ENCODE measurements at places on chromosomes 12 and 14.

DNA sequence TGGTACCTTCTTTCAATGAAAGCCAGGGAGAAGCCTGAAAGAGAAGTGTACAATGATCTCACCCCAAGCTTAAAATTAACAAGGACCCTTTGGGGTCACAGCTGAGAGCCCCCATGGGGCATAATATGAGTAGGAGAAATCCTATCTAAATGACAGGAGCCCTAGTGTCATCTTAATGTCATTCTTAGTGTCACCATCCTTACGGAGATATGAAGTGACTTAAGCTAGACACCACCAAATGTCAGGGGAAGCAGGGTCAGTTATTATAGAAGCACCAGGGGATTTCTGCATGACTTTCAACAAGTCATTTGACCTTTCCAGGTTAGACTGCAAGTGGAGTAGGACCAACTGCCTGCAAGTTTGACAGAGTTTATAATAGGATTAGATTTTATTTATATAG is 28.9 kb upstream of the STON2 start:
- DNase-seq: no peak

DNA sequence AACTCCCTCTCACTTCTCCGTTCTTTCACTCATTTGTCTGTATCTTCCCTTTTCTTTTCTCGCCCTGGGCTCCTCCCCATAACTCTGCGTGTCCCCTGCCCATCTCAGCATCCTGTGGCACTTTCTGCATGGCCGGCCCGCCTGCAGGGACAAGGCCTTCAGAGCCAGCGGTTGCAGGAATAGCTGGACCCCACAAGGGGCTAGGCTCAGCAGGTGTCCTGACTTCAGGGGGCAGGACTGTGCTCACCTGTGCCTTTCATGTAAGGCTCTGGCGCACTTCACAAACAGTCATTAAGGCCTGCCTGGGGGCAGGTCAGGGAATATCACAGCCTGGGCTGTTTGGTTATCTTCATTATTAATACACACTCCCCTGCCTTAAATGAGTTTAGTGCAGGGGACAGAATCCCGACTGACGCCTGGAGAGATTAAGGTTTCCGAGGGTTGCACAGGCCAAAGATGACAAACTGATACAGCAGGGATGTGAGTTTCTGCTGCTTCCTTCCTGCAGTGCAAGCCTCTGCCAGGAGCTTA is 768.8 kb upstream of the TBX3 start:
- no peak for DNase-seq

- DNase-seq: no peak
Observed at GRCh38 chr14:86935241-86935885, 1057.6 kb downstream of the GALC start.

GRCh38 chr12:47949441-47950341 is 13.7 kb upstream of the TMEM106C start:
- peak; percentile 10 for DNase-seq

DNA sequence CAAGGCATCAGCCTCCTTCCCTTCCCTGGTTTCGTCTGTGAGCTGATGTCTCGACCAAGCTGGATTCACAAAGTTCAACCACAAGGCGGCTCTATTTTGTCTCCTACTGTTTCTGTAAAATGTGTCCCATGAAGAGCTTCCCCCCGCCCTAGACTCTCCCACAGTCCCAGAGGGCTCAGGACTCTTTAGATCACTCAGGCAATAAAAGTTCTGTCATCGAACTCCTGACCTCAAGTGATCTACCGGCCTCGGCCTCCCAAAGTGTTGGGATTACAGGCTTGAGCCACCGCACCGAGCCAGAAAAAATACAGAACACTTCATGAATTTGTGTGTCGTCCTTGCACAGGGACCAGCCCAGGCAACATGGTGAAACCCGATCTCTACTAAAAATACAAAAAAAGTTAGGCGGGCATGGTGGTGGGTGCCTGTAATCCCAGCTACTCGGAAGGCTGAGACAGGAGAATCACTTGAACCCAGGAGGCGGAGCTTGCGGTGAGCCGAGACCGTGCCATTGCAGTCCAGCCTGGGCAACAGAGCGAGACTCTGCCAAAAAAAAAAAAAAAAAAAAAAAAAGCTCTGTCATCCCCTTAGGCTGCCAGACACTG is 149.4 kb downstream of the BCL11B start:
- no peak for DNase-seq

GRCh38 chr14:36313898-36314297 is 6.5 kb downstream of the MBIP start:
- DNase-seq: peak; percentile 38

- no peak for DNase-seq
Observed at GRCh38 chr12:93080994-93081809, 152.1 kb upstream of the EEA1 start.

DNA sequence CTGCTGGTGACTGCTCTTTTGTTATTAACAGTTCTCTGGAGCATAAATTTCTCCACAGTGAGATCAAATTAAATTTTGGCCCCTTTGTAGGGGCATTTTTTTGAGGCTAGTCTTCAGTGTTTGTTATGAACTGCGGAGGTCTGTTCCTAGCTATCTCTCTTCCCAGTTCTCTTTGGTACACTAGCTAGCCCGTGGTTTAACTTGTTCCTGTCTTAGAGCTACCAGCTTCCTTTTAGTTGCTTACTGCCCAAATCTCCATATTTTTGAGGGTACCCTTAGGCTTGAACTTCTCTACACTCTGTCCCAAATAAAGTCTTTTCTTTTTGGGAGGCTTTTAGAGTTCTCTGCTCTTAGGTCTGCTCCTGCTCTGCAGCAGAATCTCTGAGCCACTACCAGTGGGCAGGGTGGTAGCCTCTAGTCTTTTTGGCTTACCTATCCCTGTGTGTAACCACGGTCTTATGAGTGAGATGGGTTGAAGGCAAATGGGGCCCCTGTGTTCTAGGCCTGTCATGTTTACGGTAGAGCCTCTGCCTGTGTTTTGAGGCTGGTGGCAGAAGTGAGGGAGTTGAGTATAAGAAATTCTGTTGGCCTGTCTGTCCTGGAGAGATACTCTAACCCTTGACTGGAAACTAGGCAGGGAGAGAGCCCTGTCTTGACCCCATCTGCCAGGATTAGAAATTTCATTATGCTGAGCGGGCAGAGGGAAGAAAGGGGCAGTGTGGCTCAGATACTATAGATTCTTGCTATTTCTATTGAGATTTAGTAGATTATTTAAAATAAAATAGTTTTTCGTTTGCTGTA is 21.0 kb downstream of the CNOT2 start:
- DNase-seq: no peak

DNA sequence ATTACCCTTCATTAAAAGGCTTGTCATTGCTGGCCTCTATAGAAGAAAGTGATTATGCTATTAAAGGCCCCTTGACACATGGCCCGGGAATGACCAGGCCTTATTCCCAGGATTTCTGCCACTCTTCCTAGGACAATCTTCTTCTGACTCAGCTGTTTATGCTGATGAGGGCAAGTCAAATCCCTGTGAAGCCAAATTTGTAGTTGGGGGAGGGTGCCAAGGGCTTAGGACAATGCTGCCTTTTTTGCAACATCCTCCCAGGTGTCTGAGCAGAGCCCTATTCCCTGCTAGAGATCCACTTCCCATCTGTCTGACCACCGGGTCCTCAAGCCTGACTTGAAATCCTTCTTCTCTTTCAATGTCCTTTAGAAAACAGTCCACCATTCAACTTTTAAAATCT is 230.7 kb upstream of the SRRM4 start:
- DNase-seq: no peak

- DNase-seq: no peak
Observed at GRCh38 chr12:56087220-56087619, 7.3 kb downstream of the ERBB3 start.

DNA sequence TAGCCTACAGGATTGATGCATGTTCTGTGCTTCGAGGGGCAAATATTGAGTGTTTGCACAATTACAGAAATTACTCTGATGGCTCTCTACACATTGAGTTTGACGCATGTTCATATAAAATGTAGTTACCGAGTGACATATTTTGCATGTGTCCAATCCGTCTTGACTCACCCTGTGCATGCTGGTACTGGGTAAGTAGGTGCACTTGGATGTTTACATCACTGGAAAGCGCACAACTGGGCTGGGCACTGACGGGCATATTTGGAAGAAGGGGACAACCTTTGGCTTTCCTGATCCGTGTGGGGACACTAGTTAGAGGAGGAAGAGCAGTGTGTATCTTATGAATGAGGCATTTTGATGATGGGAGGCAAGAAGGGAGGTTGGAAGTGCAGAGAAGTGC is 4.9 kb upstream of the KRT6A start:
- DNase-seq: no peak

DNA sequence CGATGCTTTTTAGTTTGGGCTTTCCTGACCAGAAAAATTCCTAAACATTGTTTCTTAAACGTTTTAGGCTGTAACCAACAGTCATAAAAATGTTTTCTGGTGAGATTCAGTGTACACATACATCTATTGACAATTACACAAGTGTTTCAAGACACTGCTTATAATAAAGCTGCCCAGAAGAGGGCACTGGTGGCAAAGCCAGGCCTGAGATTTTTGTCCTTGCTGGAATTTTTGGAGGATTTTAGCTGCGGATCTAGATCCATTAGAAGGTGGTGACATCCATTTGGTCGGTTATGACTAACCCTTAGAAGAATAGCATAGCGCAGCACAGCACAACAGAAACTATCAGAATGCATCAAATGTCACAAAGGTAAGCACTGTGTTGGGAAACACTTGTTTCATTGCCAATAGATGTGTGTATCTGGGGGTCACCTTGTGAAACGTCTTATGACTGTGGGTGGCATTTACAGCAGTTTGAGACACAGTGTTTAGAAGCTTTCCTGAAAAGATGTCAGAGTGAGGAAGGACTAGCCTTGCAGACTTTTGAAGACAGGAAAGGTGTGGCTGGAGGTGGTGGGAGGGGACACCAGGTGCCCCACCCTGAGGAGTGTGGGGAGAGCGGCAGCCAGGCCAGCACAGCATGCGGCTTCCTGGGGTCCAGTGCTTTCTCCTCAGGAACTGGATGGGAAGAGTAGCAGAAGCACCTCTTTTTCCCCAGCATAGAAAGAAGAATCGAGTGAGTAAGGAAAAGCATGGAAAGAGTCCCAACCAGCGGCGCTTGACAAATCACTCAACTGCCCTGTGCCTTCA is 54.7 kb upstream of the FKBP4 start:
- DNase-seq: peak; percentile 2

- no peak for DNase-seq
Observed at GRCh38 chr12:19882346-19882745, 443.1 kb downstream of the AEBP2 start.

DNA sequence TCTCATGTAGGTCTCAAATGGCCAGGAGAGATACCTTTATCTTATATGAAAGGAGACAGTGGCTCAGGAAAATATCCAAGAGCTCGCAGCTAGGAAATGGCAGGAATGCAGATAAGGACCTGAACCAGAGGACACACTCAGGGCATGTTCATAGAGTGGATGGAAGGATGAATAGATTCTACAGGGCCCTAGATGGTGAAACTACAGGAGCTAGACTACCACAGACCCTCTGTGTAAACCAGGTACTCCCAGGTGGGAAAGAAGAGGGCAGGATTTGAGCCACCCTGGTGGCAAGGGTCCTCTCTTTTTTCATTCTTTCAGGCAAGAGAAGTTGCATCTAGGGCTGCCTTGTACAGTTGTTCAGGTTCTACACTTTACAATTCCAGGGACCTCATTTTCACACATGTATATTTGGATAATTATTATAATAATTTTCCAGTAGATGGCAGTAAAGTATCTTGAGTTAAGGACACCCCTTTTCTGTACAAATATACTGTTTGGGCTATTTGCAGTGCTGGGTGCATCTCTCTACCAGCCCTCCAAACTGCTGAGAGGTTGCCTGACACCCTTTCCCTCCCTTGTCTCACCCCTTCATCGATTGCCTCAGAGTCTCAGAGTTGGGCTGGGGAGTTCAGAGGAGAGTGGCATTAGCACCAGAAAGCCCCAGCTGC is 10.5 kb upstream of the ZDHHC22 start:
- DNase-seq: peak; percentile 54

DNA sequence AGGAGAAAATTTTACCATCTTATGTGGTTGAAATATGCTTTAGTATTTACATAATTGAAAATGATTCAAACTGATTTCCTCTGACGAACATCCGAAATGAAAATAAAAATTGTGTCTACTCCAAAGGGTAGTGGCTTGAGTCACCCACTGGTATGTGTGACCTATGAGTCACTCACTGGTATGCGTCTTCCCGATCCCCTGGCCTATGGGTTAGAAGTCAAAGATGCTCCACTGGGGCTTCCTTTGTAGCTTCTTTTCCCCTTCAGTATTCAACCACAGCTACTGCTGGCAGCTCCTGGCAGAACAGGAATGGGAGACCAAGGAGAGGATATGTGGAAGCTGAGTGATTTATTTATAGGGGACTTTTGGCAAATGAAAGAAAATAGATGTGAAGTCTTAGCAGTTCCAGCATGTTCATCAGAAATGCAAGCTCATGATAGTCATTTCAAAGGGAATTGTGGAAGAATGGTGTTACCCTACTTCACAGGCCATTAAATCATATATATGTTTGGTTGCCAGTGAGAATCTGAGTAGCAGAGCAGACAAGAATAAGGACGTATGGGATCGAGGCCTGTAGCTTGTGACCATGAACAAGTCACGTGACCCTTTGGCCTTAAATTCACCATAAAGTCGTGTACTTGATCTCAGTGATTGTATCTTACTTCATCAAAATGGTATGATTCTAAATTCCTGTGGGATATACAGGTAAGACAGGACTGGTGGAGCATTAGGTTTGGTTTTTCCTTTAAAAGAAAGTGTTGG is 108.3 kb downstream of the CRADD start:
- DNase-seq: no peak

- DNase-seq: no peak
Observed at GRCh38 chr14:86072116-86072894, 542.4 kb downstream of the FLRT2 start.

GRCh38 chr14:58078068-58078467 is 73.9 kb downstream of the ARMH4 start:
- DNase-seq: no peak

DNA sequence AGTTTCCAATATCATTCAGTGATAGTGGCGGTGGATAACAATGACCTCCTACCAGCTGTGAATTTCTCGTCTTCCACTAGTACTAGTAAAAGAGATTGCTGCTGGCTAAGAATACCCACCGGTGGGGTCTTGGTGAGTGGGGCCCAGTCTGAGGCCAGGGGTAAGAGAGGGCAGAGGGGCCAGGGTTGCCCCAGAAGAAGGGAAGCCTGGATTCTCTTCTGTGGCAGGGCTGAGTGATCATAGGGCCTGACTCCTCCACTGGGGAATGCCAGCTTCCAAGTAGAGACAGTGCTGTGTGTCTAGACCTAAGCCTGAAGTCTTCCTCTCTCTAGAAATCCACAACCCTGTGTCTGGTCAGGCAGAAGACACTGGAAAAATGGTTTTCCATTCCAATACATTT is 5.8 kb upstream of the TMEM63C start:
- DNase-seq: no peak

DNA sequence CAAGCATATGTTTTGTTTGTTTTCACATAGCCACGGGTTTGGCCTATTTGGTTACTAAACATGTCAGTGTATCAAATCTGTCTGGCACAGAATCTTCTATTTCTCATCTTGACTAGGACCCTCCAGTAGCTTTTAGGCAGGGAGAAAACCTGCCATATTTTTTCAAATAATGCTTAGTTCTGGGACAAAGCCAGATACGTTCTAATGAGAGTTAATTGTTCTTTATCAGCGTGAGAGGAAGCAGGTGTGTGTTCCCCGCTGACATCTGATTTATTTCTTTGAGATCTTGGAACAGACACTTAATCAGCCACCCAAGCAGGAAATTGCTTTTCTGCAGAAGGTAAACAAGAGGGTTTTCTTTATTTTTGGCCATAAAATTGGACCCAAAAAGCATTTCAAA is 54.8 kb downstream of the GOLGA5 start:
- DNase-seq: peak; percentile 79

- DNase-seq: no peak
Observed at GRCh38 chr14:60639674-60640073, 9.6 kb downstream of the SIX1 start.
